Stimulated activated CD8-positive, alpha-beta memory T cell treated with anti-CD3 and anti-CD28 coated beads, Interleukin-12 subunit alpha, Interleukin-12 subunit beta, amount 100 ng/mL, for 1 hour (primary cell): ENCODE measurements at places on chromosomes 12 and 14.
A peak's percentile ranks its signal among the peaks of the same experiment; 100 is the strongest.

- no peak for DNase-seq
These were observed 175.8 kb upstream of the BCL2L14 start for GRCh38 chr12:11894890-11895289.

DNA sequence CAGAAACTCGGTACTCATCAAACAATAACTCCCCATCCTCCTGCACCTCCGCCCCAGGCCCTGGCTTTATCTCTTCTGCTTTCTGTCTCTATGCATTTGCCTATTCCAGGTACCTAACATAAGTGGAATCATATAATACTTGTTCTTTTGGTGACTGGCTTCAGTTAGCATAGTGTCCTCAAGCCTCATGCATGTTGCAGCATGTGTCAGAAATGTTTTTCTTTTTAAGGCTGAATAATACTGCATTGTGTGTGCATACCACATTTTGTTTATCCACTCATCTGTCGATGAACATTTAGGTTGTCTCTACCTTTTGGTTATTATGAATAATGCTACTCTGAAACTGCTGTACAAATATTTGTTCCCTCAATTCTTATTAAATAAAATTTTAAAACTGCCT is 117.1 kb downstream of the KICS2 start:
- no peak for DNase-seq

GRCh38 chr12:5222011-5222461 is 178.4 kb downstream of the KCNA5 start:
- DNase-seq: no peak

DNA sequence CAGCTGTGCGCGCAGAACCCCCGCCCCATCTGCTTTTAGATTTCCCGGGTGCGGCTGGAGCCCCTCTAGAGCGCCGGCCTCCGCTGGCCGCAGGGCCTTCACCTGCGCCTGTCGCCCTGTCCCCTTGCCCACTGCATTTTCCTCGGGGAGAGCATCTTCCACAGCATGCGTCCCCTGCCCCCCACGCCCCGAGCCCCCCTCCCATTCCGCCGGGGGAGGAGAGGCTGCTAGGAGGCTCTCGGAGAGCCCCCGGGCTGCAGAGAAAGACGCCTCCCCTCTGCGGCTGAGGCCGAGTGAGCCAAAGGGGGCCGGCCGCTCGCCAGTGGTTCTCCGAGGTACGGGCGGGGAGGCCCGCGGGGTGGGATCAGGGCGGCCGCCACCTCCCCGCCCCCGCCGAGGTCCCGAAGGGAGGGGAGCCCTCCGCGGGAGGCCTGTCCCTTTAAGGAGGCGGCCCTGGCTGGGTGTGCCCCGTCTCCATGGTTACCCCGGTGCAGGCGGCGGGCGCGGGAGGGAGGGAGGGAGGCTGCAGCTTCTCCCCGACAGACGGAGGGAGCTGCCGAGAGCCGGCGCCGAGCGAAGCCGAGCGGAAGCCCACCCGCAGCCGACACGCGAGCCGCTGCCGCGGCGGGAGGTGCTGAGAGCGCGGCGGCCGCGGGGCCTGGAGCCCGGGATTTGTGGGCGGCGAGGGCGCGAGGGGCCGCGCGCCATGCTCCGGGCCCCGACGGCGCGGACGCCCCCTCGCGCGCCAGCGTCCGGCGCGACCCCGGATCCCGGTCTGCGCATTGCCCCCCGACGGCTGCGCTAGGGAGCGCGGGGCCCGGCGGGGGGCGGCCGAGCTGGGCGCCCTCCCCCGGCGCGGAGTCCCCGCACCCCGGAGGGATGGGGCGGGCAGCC is at the start of gene KCNH3:
KCNH3 (plus strand) TSS at position 521 of the 894 bp plus-strand sequence. CDS start 387 bp downstream, outside the sequence.
- peak; percentile 81 for DNase-seq

DNA sequence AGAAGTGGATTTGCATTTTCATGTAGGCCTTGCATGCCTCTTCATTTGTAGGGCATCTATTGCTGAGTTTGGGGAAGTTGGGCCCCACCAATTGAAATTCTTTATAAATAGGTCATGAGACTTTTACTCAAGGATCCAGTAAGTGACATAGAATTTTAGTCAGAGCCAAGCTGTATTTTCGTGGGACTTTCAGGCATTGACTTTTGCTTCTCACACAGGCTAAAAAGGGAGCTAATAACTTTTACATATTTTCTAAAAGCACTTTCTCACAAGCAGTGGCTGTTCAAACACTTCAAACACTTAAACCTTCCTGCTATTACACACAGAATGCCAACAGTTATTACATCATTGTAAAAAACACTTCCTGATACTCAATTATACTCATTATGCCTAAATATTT is 260.5 kb downstream of the MSRB3 start:
- DNase-seq: no peak

- no peak for DNase-seq
These were observed 44.8 kb downstream of the FOXN4 start for GRCh38 chr12:109264095-109264942.

GRCh38 chr14:58805605-58806409 is 168.0 kb downstream of the DACT1 start:
- no peak for DNase-seq

GRCh38 chr12:62319058-62319457 is 58.9 kb downstream of the USP15 start:
- no peak for DNase-seq

DNA sequence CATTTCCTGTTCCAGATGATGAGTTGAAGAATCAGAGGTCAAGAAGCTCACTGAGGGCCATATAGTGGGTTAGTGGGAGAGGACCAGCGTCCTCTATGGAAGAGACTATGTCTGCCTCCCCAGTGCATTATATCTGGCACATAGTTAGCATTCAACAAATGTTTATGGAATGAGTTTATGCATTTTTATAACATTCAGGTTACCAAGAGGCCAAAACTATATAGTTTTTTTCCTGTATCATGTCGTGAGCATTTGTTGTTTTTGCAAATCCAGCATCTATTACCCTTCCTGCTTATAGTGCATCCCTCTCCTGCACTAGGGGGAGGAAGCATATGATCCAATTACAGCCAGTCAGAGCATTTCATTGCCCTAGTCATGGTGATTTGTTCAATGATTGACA is 60.6 kb downstream of the SUDS3 start:
- DNase-seq: no peak

DNA sequence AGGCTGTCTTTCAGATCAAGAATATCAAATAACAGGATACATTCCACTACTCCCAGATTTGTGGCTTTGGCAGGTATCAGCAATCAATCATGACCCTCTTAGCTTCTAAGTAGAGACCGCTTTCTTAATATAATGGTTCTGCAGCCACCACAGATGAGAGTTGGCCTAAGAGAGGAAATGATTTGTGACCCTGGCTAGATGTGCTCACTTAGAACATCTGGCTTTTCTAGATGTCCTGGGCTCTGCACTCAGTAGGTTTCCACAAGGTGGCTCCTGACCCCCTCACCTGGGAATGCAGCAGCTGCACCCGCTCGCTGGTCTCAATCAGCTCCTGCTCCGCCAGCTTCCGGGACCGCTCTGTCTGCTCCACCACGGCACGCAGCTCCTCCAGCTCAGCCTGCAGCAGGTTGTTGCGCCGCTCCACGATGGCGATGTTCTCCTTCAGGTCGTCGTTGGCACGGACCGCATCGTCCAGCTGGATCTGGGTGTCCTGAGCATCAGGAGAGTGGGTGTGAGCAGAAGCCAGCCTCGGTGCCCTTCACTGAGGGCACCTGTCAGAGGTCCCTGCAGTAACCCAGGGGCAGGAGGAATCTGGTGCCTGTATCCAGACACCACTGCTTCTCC is 8.9 kb downstream of the CMTM5 start:
- no peak for DNase-seq

DNA sequence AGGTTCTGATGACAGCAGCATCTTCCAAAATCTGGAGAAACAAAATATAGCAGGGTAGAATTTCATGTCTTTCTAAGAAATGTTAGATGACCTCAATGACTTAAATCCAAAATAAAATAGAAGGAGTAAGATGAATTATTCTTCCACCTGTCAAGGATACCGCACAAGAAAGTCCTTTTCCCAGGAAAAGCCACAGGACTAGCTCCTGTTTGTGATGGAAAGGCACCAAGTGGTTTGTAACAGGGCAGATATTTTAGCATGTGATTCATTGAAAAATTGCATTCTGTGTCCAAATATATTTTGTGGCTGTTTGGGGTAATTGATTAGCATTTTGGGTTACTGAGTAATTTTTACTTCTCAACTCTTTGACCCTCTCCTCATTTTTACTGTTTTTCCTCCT is 2.7 kb downstream of the CD163L1 start:
- DNase-seq: no peak

DNA sequence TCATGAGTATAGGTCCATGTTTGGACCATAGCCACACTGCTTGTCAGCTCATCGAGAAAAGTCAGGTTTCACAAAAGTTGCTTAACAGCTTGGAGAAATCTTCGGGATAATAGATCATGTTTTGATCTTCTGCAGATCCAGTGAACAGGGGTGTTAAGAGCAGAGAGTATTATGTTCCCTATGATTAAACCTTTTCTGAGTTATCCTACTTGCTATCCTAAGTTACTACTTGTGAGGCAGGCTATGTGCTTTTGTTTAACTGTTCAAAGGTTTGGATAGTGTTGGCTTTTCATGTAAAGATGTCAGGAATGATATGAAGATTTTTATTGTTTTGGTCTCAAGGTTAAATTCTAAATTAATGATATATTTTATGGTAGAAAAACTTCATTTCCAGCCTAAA is 11.1 kb downstream of the NAA30 start:
- no peak for DNase-seq

- DNase-seq: no peak
These were observed 103.8 kb downstream of the CCDC92 start for GRCh38 chr12:123868791-123869190.

GRCh38 chr12:4830556-4831210 is 79.0 kb upstream of the KCNA1 start:
- no peak for DNase-seq

GRCh38 chr12:12731785-12732184 is 14.6 kb downstream of the CDKN1B start:
- no peak for DNase-seq

- DNase-seq: no peak
These were observed 1.9 kb downstream of the ATXN2 start for GRCh38 chr12:111596985-111597830.

- peak; percentile 31 for DNase-seq
These were observed 283.3 kb upstream of the PWP1 start for GRCh38 chr12:107402041-107403022.

- DNase-seq: no peak
These were observed 1.5 kb upstream of the MSRB3 start for GRCh38 chr12:65276916-65277530.

DNA sequence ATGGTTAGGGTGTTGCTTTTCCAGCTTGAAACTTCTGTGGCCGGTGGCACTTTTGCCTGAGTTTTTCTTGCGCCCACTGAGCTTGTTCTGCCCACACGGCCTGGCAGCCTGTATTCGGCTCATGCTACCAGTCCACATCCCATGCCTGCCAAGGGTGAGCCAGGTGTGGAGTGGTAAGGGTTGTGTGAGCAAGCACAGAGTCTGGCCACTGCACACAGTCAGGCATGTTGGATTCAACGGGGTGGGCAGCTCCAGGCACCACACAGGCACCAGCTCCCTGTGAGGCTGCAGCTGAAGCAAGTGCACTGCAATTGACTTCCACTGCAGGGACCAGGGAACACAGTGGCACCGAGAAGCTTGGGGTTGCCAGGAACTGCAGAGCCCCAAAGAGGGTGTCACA is 18.8 kb upstream of the NTS start:
- no peak for DNase-seq

DNA sequence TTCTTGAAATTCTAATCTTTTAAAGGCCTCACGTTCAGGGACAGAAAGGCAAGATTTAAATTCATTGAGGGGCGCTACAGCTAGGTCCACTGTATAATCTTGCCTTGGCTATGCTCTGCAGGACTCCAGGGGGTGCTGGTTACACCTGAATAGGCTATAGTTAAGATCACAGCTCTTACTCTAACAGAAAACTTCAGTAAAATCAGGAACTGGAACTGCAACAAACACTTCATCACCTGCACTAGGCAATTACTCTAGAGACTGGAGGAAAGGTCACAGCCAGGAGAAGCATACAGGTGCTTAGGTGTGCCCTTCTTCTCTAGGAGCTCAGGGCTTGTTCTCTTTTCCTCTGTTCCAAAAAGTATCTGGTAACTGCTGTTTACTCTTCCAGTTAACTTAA is 20.9 kb downstream of the SLCO1C1 start:
- no peak for DNase-seq

- DNase-seq: no peak
These were observed 1107.3 kb downstream of the TMEM121 start for GRCh38 chr14:106633721-106634120.

- DNase-seq: no peak
These were observed 47.6 kb upstream of the RFLNA start for GRCh38 chr12:124247331-124247730.

- DNase-seq: no peak
These were observed 124.9 kb downstream of the GXYLT1 start for GRCh38 chr12:42019746-42020145.

DNA sequence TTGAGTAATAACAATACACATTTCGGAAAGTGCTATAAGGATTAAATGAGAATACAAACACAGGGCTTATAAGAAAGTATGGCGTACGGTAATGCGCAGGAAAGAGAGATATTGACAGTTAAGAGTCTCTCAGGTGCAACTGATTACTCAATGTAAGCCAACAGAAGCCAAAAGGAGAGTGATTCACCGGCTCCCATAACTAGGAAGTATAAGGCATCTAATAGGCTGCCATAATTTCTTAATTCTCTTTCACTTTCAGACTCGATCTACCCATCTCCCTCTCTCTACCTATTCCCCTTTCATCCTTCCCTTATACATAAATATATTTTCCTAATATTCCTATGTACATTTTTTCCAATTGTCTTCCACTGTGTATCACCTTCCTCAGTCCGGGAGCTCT is 90.0 kb downstream of the MDGA2 start:
- DNase-seq: no peak

GRCh38 chr14:61461808-61462275 is 140.5 kb downstream of the PRKCH start:
- DNase-seq: no peak

GRCh38 chr14:72418806-72419205 is 475.1 kb downstream of the DPF3 start:
- no peak for DNase-seq

- DNase-seq: no peak
These were observed 46.3 kb downstream of the PPHLN1 start for GRCh38 chr12:42372154-42372791.

GRCh38 chr14:96275177-96276112 is 19.4 kb downstream of the BDKRB1 start:
- peak; percentile 46 for DNase-seq

- no peak for DNase-seq
These were observed 250.0 kb downstream of the KCNC2 start for GRCh38 chr12:74959657-74960056.

- DNase-seq: no peak
These were observed 42.5 kb downstream of the CCDC88C start for GRCh38 chr14:91374879-91375702.

- DNase-seq: no peak
These were observed 249.4 kb downstream of the ZFP36L1 start for GRCh38 chr14:68543516-68543915.

- DNase-seq: no peak
These were observed 27.0 kb downstream of the BTBD7 start for GRCh38 chr14:93305725-93306418.

DNA sequence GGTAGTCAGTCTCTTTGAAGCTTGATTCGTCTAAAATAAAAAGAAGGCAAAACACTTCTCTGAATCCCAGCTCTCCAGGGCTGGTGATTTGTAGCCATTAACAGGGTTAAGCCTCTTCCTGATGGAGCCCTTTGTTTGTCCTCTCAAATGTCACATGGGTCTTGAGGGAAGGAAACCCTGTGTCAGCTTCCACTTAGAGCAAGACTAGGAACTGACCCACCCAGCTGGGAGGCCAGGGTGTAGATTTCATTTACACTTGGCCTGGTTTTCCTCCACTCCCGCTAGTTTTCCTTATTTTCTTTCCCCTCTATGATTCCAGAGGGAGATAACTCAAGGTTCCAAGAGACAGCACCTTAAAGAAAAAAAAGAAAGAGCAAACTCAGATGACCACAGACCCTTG is 230.5 kb upstream of the EGLN3 start:
- DNase-seq: no peak
